Stimulated activated CD4-positive, alpha-beta T cell treated with anti-CD3 and anti-CD28 coated beads, Interleukin-15, amount 100 ng/mL, for 1 hour (primary cell): ENCODE measurements at places on chromosomes 2 and 18.

GRCh38 chr2:163752267-163752666 is 16.5 kb upstream of the FIGN start:
- DNase-seq: no peak

DNA sequence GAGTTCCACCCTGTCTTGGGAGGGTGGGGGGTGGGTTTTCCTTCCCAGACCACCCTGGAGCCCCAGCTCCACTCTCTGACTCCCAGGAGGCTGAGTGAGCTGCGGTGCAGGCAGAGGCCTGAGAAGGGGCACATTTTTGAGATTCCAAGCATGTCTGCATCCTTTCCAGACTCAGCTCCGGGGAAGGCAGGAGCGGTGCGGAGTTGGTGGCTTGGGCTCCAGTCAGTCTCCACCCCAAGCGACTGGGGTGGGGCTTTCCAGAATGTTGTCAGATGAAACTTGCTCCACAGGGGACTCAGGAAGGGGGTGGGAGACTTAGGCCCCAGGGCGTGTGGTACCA is 44.2 kb upstream of the HS6ST1 start:
- no peak for DNase-seq

GRCh38 chr2:146950911-146951310 is 893.9 kb upstream of the ACVR2A start:
- no peak for DNase-seq

DNA sequence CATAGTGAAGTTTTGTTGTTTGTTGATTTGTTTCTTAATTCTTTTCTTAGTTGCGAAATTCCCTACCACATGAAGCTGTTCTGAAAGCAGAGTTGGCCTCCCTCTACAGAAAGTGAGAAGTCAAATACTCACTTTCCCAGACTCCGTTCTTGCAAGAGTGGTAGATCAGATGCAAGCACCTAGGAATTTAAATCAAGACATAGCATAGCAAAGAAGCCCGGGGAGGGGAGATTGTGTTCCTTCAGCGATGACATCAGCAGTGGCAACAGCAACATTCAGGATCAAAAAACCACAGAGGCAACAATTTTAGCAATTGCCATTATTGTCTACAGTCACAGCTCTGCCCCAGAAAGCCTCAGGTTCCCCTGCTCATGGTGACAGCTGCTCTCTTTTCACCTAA is 580.0 kb downstream of the RNF144A start:
- DNase-seq: no peak

- no peak for DNase-seq
Observed at GRCh38 chr2:170966648-170967396, 37.8 kb downstream of the GORASP2 start.

GRCh38 chr18:36440614-36441013 is 143.1 kb downstream of the FHOD3 start:
- no peak for DNase-seq
